Activated T-helper 17 cell treated with anti-CD3 and anti-CD28 coated beads, Interleukin-2, amount 50 U/mL, for 72 hours (primary cell): ENCODE measurements at places on chromosomes 16 and 17.
A peak's percentile ranks its signal among the peaks of the same experiment; 100 is the strongest.

DNA sequence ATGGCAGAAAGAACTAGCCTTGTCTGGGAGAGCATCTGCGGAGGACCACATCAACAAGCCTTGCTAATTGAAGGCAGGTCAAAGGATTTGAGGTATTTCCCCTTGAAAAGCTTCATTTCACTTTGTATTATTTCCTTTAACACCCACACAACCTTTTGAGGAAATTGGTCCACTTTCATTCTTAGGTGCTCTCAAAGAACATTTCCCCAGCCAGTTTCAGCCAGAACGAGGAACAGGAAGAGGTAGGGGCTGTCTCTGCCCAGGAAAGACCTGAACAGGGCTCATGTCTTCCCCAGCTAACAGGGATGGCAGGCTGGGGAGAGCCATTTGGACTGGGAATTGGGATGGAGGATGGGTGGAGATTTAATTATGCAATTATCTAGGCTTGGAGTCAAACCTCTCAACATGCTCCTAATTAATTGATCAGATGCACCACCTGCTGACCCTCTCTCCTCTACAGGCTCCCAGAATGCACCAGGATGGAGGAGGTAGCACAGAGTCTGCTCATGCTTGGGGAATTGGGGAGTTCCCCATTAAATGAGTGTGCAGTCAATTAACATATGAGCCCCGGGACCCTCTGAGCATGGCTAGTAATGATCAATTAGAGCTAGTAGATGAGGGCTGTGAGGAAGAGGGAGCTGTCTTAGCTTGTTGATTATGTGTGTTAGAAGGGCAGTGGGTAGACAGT, 84.6 kb downstream of the GP2 start:
- no peak for ATAC-seq

DNA sequence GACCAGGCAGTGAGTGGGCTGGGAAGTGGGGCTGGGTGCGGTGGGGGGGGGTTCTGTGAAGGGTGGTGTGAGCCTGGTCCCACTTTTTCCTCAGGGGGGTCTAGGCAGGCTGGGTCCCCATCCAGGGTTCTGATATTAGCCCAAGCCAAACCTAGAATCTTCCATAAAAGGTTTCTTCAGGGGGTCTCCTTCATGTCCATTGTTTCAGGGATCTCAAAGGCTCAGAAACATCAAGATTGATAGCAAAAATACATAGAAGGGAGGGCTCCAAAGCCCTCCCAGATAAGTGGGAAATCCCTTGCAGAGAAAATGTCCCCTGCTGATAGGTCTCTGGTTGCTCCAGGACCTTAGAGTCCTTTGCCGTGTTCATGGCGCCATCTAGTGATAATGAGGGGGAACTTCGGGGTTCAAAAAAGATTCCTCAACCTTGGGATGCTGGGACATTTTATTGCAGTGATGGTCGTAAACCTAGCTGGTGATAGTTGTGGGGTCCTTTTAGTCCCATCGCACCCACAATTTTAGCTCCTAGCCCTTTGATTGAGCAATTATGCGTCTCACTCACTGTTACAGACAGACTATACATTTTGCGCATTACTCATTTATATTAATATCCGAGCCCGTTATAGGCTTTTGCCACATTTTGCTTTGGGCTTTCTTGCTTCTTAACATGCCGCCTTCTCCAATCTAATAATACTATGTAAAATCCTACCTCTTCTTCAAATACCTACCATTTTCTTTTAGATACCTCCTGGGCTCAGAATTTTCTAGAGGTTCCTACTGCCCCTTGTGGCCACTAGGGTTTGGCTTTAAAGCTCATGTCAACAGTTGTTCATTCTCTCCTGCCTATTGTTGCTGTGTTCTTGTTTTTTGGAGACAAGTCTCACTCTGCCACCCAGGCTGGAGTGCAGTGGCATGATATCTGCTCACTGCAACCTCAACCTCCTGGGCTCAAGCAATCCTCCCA, 35.1 kb downstream of the IGF2BP1 start:
- ATAC-seq, result peak; percentile 65

DNA sequence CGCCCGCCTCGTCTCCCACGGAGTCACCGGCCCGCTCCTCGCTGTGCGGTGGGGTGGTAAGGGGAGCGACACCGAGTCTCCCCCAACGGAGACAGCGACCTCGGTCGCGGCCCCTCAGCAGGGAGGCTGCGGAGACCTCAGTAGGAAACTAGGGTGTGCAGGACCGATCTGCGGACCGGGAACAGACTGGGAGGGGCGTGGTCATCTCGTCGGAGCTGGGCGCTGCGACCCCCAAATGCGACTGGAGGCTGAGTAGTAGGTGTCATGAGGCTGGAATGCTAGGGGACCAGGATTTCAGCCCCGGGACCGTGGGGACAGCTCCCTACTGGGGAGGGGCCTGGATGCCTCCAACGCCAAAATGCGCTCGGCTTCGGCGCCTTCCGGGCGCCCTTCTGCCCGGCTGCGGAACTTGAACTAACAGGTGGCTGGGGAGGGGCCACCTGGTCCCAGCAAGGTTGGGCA, 1.3 kb downstream of the CACNG4 start:
- no peak for ATAC-seq

- peak; percentile 46 for ATAC-seq
Measured at GRCh38 chr16:88983771-88984687, 7.0 kb upstream of the CBFA2T3 start.
